Stimulated activated CD8-positive, alpha-beta memory T cell treated with anti-CD3 and anti-CD28 coated beads, Interleukin-2, amount 100 ng/mL, for 48 hours (primary cell): ENCODE measurements at places on chromosomes 7 and 10.

GRCh38 chr10:79127151-79127961, 58.6 kb downstream of the ZMIZ1 start:
- DNase-seq: no peak

DNA sequence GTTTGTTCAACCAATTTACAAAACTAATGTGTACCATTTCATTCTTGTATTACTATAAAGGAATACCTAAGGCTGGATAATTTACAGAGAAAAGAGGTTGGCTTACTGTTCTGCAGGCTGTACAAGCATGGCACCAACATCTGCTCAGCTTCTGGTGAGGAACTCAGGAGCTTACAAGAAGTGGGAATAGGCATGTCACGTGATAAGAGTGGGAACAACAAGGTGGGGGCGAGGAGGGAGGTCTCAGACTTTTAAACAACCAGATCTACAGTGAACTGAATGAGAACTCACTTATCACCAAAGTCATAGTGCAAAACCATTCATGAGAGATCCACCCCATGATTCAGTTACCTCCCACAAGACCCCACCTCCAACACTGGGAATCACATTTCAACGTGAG, 1178.0 kb downstream of the REEP3 start:
- no peak for DNase-seq

DNA sequence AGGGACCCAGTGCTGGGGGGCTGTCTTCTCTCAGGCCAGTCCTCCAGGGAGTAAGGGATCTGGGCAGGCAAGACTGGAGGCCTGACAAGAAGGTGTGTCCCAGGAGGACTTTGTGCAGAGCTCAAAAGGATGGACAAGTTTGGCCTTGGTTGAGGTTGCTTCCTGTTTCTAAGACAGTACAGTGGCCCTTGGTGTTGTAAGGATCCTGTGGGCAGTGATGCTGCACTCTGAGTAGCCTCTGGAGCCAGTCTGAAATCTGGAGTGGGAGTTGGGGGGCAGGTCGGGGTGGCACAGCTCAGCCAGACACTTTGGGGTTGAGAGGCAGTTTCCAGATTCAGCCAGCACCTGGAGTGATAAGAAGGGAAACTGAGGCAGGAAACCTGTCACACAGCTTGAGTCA, 139.2 kb upstream of the ZMIZ1 start:
- DNase-seq: no peak

GRCh38 chr7:133081119-133081598, 731 bp downstream of the CHCHD3 start:
- no peak for DNase-seq

- DNase-seq: no peak
Measured at GRCh38 chr10:67506757-67507091, 189.3 kb downstream of the CTNNA3 start.

GRCh38 chr7:5432691-5433090, 9.1 kb upstream of the TNRC18 start:
- no peak for DNase-seq

DNA sequence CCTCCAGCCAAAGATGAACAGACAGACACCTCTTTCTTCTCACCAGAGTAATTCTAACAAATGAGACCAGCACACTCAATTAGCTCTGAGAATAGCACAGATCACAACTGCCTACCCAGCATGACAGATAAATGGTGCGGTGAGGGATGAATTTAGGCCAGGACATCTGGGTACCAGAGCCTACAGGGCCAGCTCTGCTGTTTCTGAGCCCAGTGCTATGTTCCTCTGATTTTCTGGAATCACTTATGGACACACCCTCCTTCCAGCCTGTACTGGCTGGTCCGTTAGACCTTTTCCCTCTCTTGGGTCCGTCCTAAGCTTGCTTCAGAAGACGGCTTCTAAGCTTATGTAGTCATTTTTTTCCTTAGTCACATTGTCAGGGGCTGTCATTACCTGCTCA, 73.6 kb downstream of the INSYN2A start:
- DNase-seq: no peak

DNA sequence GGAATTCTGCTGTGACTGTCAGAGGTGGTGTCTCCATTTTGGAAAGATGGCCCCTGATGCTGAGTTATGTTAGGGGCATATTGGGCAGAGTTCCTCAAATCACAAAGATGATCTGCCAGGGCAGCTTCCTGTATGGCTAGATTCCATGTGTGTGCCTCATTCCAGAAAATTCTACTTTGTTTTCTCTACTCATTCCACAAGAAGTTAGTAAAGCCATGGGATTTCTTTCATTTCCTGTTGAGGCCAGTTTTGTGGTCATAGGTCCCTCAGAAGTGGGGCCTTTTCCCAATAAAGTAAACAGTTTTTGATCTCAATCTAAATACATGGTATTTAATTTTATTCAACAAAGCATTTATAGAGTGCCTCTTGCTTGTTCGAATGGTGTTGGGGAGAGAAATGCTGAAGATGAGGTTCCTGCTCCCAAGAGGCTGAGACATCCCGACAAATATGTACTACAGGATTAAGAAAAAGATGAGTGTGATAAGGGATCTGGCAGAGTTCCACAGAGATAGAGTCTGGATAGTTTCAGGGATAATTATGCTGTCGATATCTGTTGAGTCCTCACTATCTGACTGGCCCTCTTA, 33.0 kb downstream of the MINDY4 start:
- DNase-seq: no peak

- no peak for DNase-seq
Measured at GRCh38 chr7:48052748-48053147, 17.4 kb downstream of the C7orf57 start.

DNA sequence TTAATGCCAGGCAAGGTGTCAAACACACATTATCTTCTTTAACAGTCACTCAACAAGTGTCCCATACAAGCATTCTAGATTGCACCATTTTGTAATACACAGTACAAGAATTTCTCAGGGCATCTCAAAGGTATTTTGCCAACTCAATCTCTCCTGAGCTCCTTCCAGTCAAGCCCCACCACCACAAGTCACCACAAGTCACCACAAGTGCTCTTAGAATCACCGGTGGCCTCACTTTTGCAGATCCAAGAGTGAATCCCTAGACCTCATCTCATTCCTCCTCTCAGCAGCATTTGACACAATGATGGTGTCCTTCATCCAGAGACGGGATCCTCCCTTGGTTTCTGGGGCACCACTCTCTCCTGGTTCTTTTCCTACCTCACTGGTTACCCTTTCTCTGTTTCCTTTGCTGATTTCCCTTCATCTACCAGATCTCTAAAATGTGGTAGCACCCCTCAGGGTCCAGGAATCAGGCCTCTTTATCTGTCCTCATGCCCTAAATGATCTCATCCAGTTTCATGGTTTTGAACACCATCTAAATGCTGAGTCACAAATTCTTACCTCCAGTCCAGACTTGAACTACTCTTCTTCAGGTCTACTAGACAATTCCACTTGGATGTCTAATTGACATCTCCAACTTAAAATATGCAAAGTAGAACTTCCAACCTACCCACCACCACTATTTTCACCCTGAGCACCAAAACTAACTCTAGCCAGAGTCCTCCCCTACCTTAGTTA, 26.9 kb downstream of the VPS41 start:
- no peak for DNase-seq

DNA sequence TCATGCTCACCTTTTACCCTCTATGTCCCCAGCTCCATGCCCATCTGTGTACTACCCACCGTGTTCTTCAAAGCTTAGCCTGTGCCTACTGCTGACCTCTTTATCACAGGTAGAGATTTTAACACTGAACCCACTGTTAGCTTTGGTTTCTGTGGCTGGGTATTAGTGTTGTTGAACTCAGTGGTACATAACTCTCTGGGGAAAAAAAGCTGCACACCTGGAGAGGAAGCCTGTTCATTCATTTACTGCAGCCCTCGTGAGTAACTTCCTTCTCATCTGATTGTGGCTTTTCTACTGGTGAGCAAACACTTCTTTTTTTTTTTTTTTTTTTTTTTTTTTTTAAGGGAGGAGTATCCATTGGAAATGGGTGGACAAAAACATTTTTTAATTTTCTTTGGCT, 326.3 kb downstream of the CCSER2 start:
- no peak for DNase-seq

GRCh38 chr7:105932835-105933477, 30.1 kb upstream of the CDHR3 start:
- DNase-seq: no peak

GRCh38 chr10:52145636-52146035, 168.4 kb upstream of the DKK1 start:
- DNase-seq: no peak

GRCh38 chr7:91201442-91202113, 62.7 kb upstream of the FZD1 start:
- no peak for DNase-seq

- DNase-seq: no peak
Measured at GRCh38 chr10:131929122-131929845, 28.5 kb downstream of the PPP2R2D start.

DNA sequence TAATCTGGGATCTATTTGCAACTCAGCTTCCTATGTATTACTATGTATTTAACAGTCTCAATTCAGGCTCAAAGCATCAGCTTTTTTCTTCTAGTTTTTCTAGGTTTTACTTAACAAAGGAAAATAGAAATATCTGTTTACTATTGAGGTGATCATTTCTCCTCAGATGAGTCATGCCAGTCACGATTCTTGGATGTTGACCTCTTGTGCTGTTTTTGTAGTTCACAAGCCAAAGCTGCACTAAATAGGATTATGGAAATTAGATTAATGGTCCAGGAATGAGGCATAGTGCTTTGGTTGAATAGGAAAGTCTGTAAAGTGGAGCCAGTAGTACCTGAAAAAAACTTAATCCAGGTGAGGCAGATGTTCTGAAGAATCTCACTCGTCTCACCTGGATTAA, 198.3 kb upstream of the KAT6B start:
- no peak for DNase-seq

DNA sequence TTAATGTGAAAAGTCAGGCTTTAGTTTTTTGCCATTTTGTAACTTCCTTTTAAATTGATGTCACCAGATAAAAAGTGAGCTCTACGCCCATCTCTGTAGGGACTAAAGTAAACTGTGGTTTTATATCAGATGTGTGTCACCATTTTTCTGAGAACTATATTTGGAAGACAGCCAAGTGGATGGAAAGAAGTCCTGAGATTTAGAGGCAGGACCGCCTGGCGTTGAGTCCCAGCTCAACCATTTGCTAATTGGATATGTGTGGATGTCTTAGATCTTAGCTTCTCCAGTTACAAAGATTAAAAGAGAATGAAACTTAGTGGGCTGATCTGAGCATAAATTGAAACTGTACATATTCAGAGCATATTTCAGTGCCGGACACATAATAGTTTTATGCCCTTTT, 691.6 kb upstream of the CELF2 start:
- DNase-seq: no peak

- DNase-seq: no peak
Measured at GRCh38 chr10:102408131-102408727, 10.4 kb downstream of the PSD start.

- no peak for DNase-seq
Measured at GRCh38 chr7:75771224-75771623, 787 bp downstream of the CCL26 start.

DNA sequence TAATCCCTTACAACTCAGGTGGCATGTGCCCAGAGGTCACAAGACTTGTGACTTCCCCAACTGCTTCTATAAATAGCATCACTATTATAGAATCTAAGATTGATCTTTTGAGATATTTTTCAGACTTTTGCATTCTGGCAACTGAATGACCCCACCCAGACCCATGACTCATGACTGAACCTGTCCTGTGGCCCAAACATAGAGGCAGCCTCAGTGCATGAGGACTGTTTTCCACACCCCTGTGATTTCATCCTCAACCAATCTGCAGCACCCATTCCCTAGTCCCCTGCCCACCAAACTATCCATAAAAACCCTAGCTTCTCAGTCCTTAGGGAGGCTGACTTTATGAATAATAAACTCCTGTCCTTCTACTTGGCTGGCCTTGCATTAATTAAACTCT, 84.5 kb downstream of the MICU1 start:
- no peak for DNase-seq

DNA sequence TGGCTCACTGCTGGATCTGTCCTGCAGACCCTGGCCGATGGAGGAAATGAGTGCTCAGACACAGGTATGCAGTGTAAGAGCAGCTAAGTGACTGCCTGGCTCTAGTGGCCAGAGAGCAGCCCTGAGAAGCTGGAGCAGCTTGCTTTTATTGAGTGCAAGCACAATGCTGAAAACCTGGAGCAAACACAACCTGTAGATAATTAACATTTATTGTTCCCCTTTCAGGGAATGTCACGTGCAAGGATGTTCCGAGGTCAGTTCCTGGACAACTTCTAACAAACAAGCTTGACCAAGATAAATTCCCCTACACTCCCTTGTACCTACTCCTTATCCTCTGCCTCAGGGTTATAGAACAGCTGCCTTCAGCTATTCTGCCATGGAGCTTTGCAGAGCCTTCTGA, 31.3 kb downstream of the DDC start:
- no peak for DNase-seq

DNA sequence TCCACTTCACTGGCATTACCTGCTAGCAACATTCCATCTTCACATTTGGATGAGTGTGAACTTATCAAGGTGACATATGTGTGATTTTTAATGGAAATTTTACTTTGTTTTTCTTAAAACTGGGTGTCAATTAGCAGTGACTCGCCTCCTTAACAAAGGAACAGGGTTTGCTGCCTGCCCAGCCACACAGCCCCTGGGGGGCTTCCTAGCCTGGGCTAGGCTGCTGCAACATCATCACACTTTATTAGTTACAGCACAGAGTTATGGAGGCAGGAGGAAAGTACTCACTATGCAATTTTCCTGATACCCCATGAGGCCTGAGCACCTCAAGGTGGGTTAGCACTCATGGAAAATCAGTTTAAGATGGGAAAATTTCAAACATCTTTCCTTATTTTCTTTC, 861.3 kb downstream of the NRG3 start:
- DNase-seq: no peak

GRCh38 chr7:78176171-78176570, 377.6 kb downstream of the PHTF2 start:
- DNase-seq: no peak

GRCh38 chr7:131194070-131194865, 133.4 kb upstream of the MKLN1 start:
- no peak for DNase-seq

DNA sequence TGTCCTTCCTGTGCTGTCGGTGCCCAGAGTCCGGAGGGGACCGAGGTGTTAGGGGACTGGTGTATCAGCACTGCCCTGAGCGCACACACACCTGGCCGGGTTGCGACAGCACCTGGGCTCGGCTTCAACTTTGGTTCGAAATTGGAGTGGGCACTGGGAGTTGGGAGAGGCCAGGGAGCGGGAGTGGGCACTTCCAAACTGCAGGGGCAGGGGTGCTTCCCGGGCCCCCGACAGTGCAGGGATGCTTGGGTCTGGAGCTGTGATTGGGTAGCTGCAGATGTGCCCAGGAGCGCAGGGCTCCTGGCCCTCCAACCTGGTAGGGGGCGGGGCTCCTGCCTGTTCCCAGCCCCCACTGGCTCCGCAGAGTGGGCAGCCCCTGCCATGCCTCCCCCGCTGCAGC, 7.7 kb downstream of the BBS9 start:
- no peak for DNase-seq
